Endothelial cell (in vitro differentiated cells): ENCODE measurements at places on chromosomes 6 and 20. TPM values are rescaled to one million over a fixed set of nuclear protein-coding genes. Genes with fewer than 3 reads are reported as not detected.

The LY6G6D gene
- not detected for total RNA-seq

The SLC17A4 gene
- not detected for total RNA-seq

The WFDC10A gene
- total RNA-seq = not detected

The MUCL3 gene
- not detected for total RNA-seq

The KCNG1 gene
- total RNA-seq = 4.4 TPM

The FRMD1 gene
- total RNA-seq = 0.05 TPM

- H3K27ac ChIP-seq = no peak overlapping the region
- peaks cover 4% of the 10 kb centered on the region for H3K36me3 ChIP-seq
- H3K4me1 ChIP-seq = peaks cover 7% of the 10 kb centered on the region
- no peaks in the 10 kb centered on the region for H3K27me3 ChIP-seq
- H3K4me3 ChIP-seq = no peak overlapping the region
These were observed 12.8 kb downstream of the HIVEP1 start for GRCh38 chr6:12024699-12025434.

DNA sequence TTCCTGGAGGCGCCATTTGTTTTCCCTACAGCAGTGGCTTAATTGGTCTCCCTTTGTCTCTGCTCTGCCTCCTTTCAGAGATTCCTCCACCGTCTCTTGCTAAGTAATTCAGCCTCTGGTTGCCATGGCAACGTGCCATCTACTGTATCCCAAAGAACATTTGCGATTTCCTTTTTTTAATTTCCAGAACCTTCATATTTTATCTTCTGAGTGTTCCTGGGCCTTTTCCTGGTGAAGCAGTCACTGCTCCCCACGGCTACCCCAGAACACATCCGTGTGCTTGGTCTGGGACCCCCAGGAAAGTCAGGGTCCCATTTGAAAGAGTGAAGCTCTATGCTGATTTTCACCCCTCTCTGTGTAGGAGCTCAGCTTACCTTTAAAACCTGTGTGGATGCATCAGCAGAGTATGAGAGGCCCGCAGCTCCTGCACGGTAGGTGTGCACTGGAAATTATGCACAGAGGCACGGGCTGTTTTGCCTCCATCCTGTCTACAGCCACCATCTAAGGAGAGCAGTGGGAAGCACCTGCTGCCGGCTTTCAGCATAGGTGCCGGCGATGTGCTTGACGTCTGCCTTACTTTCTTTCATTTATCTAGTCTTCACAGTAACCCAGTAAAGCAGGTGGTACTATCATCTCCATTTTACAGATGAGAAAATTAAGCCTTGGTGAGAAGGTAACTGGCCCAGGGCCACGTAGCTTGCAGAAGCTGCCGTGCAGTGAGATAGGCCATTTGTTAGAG lies 122.8 kb downstream of the SYCP2 start:
- no peak overlapping the region for H3K4me3 ChIP-seq
- H3K4me1 ChIP-seq = no peaks in the 10 kb centered on the region
- no peak overlapping the region for H3K27ac ChIP-seq
- no peak for DNase-seq

- no peaks in the 10 kb centered on the region for H3K36me3 ChIP-seq
- DNase-seq = no peak
- H3K27ac ChIP-seq = no peak overlapping the region
- H3K27me3 ChIP-seq = no peaks in the 10 kb centered on the region
- no peak overlapping the region for H3K4me3 ChIP-seq
- no peaks in the 10 kb centered on the region for H3K4me1 ChIP-seq
These were observed 931.1 kb downstream of the C6orf118 start for GRCh38 chr6:164378330-164378729.

DNA sequence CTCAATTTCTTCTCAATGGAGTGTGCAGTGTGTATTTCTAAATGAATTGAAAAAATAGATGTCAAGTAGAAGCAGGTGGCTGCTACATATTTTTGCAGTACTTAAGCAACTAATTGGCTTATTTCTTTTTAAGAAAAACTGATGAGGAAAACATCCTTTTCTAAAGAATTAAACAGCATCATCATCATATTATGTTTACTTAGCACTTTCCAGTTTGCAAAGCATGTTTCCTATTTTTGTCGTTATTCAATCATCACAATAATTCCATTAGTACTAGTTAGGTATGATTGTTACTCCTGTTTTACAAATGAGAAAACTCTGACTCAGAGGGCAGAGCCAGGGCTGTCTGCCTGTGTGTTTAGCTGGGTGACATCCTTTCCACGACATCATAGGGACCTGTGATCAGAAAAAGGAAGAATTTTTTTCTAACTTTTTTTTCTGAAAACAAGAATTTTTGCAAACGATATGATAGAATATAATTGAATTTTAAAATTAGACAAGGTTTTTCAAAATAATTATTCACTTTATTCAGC lies 22.7 kb upstream of the BMP6 start:
- H3K4me1 ChIP-seq = peaks cover 4% of the 10 kb centered on the region
- no peak for DNase-seq
- H3K4me3 ChIP-seq = no peak overlapping the region
- no peak overlapping the region for H3K27ac ChIP-seq

- H3K36me3 ChIP-seq = no peaks in the 10 kb centered on the region
- H3K27ac ChIP-seq = no peak overlapping the region
- peaks cover 6% of the 10 kb centered on the region for H3K27me3 ChIP-seq
- H3K4me1 ChIP-seq = peaks cover 20% of the 10 kb centered on the region
These were observed 19.4 kb upstream of the CCM2L start for GRCh38 chr20:31990641-31991338.
